Fibroblast of the aortic adventitia (primary cell): ENCODE measurements at places on chromosomes 2 and 18. TPM values are rescaled to one million over a fixed set of nuclear protein-coding genes. Genes with fewer than 3 reads are reported as not detected.

DNA sequence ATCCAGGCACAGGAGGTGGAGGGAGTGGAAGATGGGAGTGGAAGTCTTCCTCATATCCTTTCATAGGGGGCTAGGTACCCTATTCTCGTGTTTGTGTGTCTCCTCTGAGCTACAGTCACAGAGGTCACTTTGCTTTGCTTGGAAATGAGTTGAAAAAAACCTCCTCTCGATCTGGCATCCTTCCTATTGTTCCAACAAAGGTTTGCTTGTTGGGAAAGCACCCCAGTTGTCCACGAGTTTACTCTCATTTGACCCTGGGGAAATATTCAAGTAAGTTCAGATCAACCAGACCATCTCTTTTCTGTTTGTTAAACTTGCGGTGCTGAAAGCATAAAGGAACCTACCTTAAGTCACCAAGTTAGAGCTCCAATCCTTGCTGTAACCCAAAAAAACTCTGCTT is 59.3 kb downstream of the ARHGEF33 start:
- DNase-seq: no peak

- peak; percentile 67 for DNase-seq
These were observed 20.0 kb upstream of the MTCL1 start for GRCh38 chr18:8685141-8685913.

DNA sequence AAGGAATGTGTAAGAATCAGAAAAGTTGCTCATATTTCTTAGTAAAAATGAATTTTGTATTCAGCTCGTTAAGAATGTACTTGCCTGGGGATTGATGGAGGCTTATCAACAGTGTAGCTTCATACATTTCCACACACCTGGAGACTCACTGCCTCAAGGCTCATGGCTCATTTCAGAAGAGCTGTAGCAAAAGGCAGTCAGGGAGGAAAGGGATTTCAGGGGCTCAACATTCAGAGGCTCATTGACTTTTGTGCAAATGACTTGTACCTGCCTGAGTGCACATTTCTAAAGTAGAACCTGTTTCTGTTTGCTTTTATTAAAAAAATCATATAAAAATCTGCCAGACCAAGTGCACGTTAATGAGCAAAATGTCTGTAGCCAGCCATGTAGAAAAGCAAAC is 304.4 kb downstream of the KCNS3 start:
- DNase-seq: no peak

- no peak for DNase-seq
These were observed 84.9 kb downstream of the XRCC5 start for GRCh38 chr2:216194013-216194412.

DNA sequence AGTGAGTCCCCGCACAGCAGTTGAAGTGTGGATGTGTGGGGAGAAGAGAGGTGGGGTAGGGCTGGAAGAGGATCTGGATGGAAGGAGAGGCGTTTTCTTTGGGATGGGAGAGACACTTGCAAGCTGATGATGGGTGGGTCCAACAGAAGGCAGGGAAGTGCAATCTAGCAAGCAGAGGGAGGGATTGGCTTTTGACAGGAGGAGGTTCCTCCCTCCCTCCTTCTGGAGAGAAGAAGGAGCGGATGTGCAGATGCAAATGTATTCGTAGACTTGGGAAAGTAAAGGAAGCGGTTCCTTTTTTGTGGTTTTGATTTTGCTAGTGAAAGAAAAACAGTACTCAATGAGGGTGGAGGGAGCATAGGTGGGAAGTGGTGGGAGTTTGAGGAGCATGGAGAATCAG is 48.9 kb downstream of the LAMA3 start:
- DNase-seq: no peak

DNA sequence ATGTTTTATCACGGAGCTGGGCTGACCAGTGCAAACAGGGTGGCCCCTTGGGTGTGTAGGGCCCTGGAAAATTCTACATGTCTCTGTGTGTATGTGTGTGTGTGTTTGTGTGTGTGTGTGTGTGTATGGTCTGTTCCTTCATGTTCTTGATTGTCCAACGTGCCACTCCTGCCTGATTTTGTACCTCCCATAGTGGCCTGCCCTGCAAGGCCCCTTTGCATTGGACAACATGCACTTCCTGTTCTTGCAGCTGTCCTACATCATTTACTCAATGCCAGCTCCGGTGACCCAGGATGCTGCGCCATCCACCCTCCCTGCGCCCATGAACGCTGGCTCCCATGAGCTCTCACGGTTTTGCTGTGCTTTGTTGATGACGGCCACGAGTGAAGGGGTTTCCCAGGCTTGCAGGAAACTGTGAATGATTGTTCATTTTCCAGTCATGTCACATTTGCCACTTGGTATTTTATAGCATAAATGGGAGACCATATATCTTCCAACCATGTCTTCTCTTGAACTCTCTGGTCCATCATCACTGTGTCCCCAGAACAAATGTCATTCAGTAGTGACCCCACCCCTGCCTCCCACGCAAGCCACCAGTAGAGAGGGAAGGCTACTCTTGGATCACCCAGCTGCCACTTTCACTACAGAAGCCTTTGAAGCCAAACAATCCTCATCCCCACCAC is 69.7 kb upstream of the NCK2 start:
- DNase-seq: no peak

DNA sequence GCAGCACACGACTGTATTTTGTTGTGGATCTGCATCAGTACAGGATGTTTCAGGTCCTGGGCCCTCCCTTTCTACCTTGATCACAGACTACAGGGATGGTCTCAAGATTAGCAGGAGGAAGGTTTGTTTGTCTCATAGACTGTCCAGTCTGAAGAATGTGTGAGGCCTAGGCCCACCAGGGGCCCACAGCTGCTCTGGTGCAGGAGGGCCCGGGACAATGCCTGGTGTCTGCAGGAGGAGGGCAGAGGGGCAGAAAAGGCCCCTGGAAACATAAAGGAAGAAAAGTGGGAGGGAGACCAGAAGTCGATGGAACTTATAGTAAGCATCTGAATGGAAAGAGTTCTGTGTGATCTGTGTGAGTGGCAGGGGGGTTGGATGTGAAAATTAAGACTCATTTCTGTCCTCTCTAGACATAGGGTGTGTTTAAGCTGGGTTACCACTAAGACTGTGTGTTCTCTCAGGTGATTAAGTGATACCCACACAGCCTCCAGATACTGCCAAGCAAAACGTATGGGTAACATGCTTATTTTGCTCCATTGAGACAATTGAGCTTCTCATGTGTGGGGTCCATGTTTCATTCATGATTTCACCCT is 33.4 kb upstream of the LPIN2 start:
- DNase-seq: no peak

DNA sequence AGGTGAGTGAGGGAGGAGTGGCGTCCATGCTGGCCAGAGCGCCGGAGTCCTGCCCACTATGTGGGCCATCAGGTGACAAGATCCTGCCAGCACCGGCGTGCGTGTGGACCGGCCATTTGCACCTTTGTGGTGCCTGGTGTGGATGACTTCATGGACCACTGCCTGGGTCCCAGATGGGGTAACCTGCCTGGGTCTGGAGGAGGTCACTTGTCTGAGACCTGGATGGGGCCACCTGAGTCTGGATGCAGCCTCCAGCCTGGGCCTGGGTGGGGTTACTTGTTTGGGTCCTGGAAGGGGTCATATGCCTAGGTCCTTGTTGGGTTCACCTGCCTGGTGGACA is 299.6 kb downstream of the NDUFA10 start:
- no peak for DNase-seq

DNA sequence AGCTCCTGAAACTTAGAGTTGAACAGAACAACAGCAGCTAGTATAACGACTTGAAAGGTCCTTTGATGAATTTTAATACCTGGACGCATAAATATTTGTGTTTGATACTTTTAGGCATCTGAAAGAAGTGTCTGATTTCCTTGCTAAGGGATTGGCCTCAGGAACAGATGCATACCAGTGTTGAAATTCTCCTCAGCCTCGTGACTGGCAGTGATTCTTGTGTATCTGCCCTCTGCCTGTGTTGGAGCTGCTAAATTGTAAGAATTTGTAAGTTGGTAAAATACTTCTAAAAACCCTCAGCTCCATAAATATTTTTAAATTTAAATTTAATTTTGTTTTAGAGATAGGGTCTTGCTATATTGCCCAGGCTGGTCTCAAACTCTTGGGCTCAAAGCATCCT is 22.4 kb upstream of the SCYGR1 start:
- DNase-seq: no peak

DNA sequence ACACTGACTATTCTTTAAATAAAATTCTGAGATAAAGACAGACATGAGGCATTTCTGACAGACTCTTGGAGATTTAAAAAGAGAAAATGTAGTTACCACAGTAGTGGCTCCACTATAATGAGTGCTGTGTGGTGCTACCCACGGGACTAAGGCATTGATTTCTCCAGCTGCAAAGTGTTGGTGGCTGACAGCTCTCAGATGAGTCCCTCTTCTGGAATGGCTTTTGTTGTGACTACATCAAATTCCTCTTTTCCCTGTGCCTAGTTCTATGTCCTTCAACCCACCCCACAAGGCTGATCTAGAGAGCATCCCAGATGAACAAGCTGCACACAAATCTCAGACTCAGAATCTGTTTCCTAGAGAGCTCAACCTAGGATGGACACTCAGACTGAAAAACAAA is 884.8 kb upstream of the ZEB2 start:
- DNase-seq: peak; percentile 16

DNA sequence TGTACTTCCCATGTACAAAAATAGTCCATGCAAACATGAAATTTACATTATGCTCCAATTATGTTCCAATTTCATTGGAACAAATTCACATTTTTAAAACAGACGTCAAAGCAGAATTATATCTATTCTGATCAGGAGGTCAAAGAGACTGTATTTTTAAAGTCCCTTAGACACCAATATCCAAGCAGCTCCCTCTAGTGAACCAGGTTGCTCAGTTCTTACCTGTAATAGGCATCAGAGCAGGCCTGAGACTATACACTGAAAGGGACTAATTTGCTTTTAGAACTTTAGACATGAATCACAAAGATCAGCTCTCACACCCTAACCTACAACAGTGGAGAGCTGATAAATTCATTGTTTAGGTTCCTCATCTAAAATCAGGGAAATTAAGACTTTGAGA is 273.9 kb downstream of the MBD2 start:
- DNase-seq: no peak

The KCNG2 gene
- not detected in 2 replicates for total RNA-seq

The POU3F3 gene
- not detected in 2 replicates for total RNA-seq

DNA sequence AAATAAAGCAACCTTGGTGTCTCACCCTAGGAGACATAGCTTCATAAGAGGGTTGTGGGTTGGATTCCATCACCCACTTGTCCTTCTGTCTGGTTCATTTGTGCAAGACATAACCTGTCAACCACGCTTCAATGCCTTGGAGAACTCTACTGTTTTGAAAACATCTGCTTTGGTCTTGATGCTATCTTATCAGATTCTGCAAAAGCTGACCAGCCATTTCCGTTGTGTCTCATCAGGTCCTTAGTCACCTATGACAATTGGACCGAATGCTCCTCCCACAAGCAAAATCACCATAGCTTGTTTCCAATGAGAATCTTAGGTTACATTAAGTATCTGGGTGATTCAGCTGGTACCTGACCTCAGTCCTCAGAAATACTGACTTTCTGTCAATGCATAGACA is 35.4 kb downstream of the STAT4 start:
- no peak for DNase-seq

- DNase-seq: peak; percentile 6
These were observed 74.7 kb upstream of the KCNJ3 start for GRCh38 chr2:154623819-154624218.

- no peak for DNase-seq
These were observed 105.5 kb downstream of the FAM168B start for GRCh38 chr2:130987519-130988425.

The UGT1A4 gene
- not detected in 2 replicates for total RNA-seq

DNA sequence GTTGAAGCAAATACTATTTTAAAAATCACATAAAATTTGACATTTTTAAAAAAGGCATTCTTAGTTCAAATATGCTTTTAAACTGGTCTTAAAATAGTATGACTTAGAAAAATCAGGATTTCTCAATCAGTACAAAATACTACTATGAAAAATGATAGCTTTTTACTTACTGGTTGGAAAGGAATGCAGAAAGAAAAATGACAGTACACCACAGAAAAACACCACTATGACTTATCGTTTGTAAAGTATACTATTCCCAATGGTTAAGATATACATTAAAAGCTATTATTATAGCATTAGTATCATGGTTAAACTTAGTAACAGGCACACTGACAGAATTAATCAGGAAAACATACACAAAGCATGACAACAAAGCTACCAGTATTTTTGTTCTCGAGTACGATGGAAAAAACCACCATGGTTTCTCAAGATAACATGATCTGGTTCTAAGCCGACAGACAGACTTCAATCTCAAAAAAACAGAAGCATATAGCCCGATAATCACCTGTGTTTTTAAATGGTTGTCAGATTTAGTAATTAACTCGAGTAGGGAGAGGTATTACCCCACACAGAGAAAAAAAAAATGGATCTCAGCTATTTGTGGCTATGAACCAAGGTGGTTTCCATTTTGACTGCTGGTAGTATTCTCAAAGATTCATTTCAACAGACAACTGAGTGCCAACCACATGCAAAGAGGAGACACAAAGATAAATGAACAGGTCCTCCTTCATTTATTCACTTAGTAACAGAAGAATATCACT is 39.1 kb downstream of the CUL3 start:
- peak; percentile 53 for DNase-seq

DNA sequence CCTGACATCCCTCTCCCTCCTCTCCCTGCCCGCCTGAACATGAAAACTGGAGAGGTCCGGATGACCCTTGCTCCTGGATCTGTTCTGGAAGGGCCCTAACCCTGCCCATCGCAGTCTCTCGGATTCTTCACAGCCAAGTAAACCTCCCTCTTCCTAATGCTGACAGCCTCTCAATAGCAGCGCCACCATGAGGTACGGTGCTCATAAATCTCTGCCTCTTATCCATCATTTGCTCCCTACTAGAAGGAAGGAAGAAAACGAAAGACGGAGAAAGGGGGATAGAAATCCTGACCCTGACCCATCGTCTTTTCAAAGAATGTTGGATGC is 257.9 kb downstream of the BCL11A start:
- no peak for DNase-seq

DNA sequence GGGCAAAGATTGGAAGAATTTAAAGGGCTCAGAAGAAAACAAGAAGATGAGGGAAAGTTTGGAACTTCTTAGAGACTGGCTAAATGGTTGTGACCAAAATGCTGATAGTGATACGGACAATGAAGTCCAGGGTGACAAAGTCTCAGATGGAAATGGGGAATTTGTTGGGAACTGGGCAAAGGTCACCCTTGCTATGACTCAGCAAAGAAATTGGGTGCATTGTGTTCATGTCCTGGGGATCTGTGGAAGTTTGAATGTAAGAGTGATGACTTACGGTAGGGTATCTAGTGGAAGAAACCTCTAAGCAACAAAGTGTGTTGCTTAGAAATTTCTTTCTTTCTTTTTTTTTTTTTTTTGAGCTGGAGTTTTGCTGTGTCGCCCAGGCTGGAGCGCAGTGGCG is 6.0 kb upstream of the IL1A start:
- no peak for DNase-seq

The RAPGEF4 gene
- total RNA-seq: 1.3 and 54.4 TPM in 2 replicates

GRCh38 chr18:35693829-35694228 is 112.3 kb downstream of the GALNT1 start:
- DNase-seq: no peak

The POTEJ gene
- not detected in 2 replicates for total RNA-seq

- no peak for DNase-seq
These were observed 3.5 kb downstream of the OSBPL6 start for GRCh38 chr2:178197791-178198190.

GRCh38 chr2:223815186-223815883 is 22.0 kb downstream of the AP1S3 start:
- DNase-seq: peak; percentile 95

- DNase-seq: no peak
These were observed 62.1 kb downstream of the NABP1 start for GRCh38 chr2:191740016-191740419.

The CTNNA2 gene
- 0.36 TPM in 1 of 2 replicates, not detected in the other for total RNA-seq

- DNase-seq: no peak
These were observed 18.1 kb downstream of the VIL1 start for GRCh38 chr2:218436992-218437391.
